AG09319 (cell line): ENCODE measurements at places on chromosomes 2 and 18.

DNA sequence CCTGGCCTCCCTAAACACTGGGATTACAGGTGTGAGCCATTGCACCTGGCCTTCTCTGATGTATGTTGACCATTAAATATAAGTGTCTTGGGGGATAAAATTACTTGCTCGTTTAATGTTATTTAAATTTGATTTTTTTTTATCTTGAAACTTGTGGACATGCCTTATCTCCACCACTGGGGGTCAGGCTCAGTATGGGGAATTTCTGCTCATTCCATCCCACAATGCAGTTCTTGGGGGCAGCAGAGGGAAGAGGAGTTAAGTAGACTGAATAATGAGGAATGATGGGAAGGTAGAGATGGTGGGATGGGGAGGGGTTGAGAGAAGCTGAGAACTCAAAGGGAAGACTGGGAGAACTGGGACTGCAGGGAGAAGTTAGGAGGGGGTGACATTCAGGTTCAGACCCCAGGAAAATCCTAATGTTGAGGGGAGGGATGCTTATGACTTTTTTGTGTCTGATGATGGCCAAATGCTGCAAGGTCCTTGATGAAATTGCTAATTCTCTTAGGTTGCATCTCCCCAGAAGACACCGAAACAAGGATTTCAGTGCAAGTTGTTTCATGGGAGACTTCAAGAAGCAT is 174.2 kb downstream of the MIB1 start:
- no peak for DNase-seq

GRCh38 chr2:24915175-24915574 is 4.9 kb downstream of the ADCY3 start:
- no peak for DNase-seq

GRCh38 chr2:551621-552020 is 125.6 kb downstream of the TMEM18 start:
- DNase-seq: no peak

DNA sequence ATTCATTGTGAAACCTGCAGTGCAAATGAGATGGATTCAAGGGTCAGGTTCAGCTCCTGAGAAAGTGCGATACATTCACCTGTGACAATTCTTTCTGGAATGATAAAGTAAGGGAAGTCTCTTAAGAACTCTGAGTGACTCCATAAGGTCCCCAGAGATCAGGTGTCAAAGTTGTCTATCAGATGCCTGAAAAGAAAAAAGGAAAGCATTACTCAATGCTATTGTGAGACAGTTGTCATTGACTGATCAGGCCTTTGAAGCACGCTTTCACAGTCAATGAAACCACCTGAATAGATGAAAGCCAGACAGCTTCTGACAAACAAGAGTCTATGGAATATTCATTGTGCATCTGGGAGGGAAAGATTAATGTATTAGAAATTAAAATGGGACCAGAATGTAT is 252.7 kb upstream of the GALNT5 start:
- no peak for DNase-seq
